ENCODE measurements at places on chromosomes 2 and 18. TPM values are rescaled to one million over a fixed set of nuclear protein-coding genes. Genes with fewer than 3 reads are reported as not detected.

DNA sequence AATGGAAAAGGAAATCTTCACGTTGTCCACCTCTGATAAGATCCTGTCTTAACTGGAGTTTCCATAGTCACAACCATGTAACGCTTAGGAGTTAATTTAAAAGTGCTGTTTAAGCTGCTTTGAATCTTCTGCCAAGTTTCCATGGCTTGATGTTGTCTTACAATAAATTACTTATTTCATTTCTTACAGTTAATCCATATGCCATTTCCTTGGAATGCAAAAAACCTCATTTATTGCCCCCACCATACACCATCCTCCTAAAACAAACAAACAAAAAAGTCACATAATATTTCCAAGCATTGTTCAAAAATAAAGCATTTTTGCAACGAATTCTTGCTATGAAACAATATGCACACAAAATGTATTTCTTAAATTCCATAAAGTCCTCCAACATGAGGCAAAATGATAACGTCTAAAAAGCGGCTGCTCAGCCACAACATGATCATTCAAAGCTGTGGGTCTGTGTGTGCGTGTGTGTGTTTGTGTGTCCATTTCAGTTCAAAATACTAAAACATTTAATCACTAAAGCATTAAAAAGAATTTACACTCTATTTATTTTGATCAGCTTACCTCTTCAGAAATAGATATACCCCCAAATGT is 46.8 kb upstream of the PXDN start:
- DNase-seq: no peak

GRCh38 chr18:74546751-74547530 is 12.6 kb downstream of the CNDP1 start:
- DNase-seq: no peak

ADGRF3 gene
- 0.41 TPM for total RNA-seq

USP14 gene
- total RNA-seq: 33.1 TPM

- no peak for DNase-seq
These were observed 940.4 kb downstream of the ERBB4 start for GRCh38 chr2:211598238-211598637.

- no peak for DNase-seq
These were observed 29.3 kb upstream of the MMADHC start for GRCh38 chr2:149616681-149617456.

- DNase-seq: no peak
These were observed 164.4 kb downstream of the PDE11A start for GRCh38 chr2:177908182-177908581.

UCN gene
- total RNA-seq: not detected

DNA sequence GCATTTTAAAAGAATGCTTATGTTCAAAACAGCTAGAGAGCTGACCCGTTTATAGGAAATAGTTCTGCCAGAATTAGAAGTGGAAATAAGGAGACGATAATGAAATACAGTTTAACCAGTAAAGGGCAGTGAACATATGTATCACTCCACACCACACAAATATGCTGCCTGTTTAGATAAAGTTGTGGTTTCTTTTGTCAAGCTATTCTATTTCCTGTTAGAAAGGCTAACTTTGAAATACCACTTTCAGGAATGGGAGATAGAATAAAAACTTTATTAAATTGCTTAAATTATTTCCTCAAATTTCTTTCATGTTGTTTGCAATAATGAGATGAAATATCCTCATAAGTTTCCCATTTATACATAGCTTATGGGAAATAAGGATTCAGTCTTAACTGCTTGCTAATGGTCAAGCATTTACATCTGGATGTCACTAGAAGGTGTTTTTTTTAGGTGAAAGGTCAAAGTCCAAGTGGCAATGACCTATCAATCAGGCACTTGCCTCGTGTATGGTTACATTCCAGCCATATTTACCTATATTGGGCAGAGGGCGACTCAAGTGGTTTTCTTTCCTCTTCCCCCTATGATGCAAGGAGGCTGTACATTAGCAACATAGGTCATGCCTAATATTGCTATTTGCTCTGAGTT is 148.9 kb downstream of the ZEB2 start:
- no peak for DNase-seq

- DNase-seq: no peak
These were observed 45.6 kb downstream of the INSIG2 start for GRCh38 chr2:118133916-118134315.

SCTR gene
- not detected for total RNA-seq

GRCh38 chr2:141560723-141561122 is 570.1 kb downstream of the LRP1B start:
- no peak for DNase-seq

TRABD2A gene
- total RNA-seq: 0.53 TPM

GRCh38 chr2:199384043-199384442 is 73.7 kb downstream of the SATB2 start:
- DNase-seq: no peak

FIGN gene
- total RNA-seq: 1.6 TPM

GRCh38 chr2:224449212-224450147 is 47.6 kb upstream of the FAM124B start:
- DNase-seq: no peak

GRCh38 chr2:105144941-105145300 is 96.6 kb upstream of the GPR45 start:
- no peak for DNase-seq

GRCh38 chr2:150522269-150522668 is 34.8 kb upstream of the RND3 start:
- DNase-seq: no peak

SCN2A gene
- total RNA-seq: 0.21 TPM

DNA sequence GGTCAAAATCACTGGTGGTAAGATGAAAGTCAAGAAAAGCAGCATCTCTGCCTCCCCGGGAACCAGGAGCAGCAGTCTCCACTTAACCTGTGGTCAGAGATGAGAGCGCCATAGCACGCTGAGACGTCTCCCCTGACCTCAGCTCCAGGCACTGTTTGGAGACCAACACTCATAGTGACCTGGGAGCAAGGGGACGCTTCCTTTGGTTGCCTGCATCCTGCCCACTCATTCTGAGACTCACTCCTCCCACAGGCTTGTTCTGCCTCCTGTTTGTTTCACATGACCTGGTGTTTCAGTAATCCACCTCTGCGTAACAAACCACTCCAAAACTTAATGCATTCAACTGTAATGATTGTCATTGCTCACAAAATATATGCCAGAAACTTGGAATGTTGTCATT is 139.3 kb downstream of the ACOXL start:
- no peak for DNase-seq

CYS1 gene
- 0.27 TPM for total RNA-seq

DNA sequence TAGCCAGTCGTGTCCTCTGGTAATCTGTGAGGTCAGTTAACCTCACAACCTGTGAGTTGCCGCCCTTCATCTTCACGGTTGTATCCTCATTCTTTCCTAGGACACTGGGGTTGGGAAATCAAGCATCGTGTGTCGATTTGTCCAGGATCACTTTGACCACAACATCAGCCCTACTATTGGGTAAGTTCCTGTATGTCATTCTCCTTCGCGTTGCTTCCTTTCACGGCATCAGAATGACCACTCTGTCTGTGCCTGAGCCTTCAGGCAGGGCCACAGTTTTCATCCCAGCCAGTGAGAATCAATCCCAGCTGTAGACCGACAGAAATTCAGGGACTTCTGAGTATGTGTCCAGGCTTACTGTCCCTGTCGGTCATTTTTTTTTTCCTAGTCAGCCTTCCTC is 67.1 kb downstream of the RAB31 start:
- DNase-seq: no peak

DNA sequence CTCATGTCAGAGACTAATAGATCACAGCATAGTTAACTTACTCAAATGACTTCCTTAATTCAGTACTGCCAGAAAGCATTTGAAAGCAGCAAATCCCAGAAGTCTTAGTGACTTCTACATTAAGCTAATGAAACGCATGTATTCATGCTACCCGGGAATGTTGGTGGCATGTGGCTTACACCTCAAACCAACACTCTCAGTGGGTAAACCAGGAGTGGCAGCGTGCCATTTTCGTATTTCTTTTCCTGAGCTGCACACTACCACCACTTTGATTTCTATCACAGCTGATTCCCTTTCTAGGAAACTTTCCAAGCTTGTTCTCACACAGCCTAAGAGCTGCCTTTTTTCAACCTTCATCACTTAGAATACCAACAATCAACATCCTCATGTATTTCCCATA is 646.6 kb downstream of the NRXN1 start:
- DNase-seq: no peak

- no peak for DNase-seq
These were observed 588.2 kb downstream of the IRS1 start for GRCh38 chr2:226211439-226211838.

SLC14A1 gene
- total RNA-seq: not detected

DNA sequence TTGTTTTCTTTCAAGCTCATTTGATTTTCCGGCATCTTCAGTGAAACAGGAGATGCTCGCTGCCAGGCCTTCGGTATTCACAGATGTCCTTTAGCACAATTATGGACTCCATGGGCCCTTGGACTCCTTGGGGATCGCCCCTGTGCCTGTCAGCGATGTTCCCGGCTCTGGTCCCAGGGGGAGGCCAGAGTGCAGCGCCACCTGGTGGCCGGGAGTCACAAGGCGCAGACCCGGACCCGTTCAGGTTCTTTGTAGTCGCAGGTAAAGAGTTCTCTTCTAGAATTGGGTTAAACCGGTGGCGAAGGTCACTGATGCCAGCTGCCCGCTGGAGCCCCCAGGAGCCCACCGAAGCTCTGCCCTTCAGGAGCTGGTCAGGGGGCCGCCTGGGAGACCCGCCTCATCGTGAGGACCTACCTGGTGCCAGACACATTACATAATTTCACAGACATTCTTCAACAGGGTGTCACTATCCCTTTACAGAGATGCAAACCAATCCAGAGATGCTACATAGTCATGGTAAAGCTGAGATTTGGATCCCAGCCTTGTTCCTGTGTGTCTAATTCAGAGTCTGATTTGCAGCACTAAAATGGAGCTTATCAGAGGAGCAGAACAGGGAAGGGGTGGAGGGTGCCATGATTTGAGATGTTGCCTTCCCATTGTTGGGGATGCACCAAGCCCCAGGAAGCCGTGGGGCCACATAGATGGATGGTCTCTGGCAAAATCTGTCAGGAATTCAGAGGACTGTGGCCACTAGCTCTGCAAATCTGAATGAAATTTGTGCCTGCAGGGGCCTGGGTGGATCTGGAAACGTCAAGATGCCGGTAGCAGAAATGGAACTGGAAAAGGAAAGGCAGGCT is 6.0 kb upstream of the INPP5D start:
- DNase-seq: no peak

DNA sequence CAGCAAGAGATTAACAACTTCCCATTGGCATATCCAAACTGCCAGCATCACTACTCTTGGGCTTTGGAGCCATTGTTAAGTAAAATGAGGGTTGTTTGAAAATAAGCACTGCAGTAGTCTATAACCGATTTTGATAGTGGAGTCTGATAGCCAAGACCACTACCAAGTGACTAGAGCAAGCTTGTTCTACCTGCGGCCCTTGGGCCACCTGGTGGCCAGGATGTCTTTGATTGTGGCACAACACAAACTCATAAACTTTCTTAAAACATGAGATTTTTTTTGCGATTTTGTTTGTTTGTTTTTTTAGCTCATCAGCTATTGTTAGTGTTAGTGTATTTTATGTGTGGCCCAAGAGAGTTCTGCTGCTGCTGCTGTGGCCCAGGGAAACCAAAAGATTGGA is 11.0 kb downstream of the UBE2E3 start:
- DNase-seq: no peak

DNA sequence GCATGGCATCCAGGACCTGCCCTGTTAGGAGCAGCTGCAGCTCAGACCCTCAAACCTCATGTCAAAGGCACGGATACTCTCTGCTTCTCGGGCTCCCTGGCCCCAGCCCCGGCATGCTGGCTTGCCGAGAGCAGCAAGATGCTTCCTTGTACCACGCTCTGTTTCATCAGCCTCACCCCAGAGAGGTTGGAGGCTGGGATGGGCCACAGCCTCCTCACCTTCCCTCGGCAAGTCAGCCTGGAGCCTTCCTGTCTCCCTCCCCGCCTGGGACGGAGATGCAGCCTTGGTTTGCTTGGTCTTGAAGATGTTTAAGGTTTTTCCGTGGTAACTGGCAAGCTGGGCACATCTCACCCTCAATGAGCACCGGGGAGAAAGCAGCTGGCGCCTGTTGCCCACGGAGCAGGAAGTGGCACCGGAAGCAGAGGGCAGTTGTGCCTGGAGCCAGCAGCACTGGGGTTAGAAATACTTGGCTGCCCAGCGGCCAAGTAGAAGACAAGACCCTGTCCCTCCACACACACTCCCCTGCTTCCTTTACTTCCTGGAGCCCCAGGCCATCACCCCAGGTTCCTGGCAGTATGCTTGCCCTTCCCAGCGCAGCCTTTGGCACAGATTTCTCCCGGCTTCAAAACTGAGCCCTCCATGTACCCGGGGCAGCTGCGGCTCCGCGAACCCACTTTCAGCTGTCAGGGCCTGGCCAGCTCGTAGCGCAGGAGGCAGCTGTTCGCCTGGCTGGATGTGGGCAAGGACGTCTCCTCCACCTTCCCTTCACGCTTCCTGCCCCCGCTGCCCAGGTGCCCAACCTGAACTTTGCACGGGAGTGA is 17.4 kb downstream of the FBLN7 start:
- no peak for DNase-seq

GRCh38 chr2:230668939-230669303 is 43.7 kb upstream of the CAB39 start:
- no peak for DNase-seq

DNA sequence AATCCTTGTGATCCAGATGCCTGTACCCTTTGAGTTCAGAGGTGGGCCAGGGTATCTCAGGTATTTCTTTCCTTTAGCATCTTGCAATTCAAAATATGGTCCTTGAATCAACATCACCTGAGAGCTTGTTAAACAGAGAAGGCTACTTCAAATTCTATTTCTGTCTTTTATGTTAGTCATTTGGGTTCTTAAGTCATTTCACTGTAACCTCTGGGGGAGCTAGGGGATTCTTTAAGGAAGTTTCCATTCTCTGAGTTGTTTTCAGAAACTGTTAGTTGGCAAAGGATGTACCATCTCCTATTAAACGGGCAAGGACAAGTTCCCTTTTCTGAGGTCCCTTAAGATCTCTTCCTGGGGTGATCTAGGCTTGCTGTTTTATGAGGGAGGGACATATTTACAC is 16.6 kb downstream of the CFLAR start:
- DNase-seq: no peak

DNA sequence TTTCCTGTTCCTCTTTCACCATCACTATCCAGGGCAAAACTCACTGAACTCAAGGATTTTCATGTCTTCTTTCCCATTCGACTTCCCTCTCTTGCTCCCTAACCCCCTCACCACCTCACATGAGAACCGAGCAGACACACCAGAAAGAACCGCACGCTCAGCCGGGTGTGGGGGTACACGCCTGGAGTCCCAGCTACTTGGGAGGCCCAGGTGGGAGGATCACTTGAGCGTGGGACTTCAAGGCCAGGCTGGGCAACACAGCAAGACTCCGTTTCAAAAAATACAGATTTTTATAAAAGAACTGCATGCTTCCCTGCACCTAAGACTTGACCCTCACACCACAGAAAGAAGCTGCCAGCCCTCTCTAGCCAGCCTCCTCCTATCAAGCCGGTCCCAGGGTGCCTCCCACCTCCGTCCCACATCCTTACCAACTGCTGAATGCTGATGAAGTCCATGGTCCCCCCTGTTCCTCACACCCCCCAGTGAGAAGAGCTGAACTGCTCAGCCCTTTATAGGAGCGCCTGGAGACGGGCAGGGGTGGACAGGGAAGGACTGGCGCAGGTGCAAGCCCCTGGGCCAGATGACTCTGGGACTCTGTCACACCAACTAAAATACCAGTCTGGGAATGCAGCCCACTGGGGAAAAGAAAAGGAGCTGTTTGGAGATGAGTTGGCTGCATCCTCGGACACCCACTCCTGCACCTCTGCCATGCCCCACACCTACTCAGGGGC is at the start of gene ANKRD23:
Gene ANKRD23 (minus strand): TSS at position 484 of the 731 bp plus-strand sequence. CDS start 29 bp downstream, at position 455.
- DNase-seq: no peak

Data from esophagus squamous epithelium (tissue), 5 donors.